Stimulated activated CD8-positive, alpha-beta memory T cell treated with anti-CD3 and anti-CD28 coated beads, Interleukin-4, amount 100 ng/mL, for 1 hour (primary cell): ENCODE measurements at places on chromosomes 1 and 21.

DNA sequence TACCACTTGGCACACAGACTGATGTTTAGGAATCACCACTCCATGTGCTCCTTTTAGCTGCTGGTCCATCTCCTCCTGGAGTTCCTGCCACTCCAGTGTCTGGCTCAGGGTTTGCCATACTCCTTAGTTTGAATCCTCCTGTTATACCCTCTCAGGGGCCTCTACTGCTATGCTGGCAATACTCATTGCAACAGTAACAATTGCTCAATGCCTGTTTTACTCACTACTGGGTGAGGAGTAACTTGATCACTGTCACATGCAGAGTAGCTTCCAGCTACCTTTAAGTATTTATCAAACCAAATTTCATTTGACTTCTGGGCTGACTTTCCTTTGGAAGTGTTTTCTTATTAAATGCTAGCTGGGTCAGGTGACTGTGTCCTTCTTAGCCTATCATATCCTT lies 107.2 kb upstream of the WLS start:
- DNase-seq, result no peak

- DNase-seq, result no peak
Measured at GRCh38 chr1:211210052-211210451, 49.1 kb upstream of the RCOR3 start.

- DNase-seq, result no peak
Measured at GRCh38 chr21:25465263-25465662, 142.0 kb downstream of the MRPL39 start.

DNA sequence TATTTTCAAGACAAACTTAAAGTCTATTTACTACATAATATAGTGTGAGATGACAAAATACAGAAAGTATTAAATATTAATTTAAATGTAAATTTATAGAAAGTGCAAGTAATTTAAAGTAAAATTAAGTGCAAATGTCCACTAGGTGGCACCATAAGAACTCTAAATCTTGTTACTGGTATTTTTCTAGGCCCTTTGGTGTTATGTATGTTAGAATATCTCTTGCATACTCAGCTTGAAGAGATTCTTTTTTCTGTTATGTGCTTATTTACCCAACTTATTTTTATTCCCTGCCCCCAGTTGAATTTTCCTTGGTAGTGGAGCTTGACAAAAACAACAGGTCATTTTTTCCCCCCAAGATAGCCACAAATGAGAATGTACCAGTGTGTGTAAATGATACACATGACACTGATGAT lies 71.5 kb downstream of the RPS6KC1 start:
- no peak for DNase-seq

DNA sequence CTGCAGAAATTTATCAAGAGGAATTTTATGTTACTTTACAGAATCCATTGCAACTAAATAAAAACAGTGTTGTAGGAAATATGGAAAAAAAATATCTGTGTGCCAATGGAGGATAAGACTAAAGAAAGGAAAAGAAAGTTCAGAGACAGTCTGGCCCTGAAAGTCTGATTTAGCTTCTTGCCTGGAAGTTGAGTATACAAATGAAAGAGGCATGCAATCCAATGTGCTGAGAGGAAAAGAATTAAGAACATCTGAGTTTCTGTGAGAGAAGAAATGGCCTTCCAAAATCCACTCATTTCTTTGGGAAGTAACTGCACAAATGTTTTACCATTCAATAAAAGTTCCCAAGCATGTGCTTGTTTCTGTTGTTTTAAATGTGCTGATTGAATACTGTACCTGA lies 65.1 kb downstream of the LHX9 start:
- DNase-seq, result no peak

DNA sequence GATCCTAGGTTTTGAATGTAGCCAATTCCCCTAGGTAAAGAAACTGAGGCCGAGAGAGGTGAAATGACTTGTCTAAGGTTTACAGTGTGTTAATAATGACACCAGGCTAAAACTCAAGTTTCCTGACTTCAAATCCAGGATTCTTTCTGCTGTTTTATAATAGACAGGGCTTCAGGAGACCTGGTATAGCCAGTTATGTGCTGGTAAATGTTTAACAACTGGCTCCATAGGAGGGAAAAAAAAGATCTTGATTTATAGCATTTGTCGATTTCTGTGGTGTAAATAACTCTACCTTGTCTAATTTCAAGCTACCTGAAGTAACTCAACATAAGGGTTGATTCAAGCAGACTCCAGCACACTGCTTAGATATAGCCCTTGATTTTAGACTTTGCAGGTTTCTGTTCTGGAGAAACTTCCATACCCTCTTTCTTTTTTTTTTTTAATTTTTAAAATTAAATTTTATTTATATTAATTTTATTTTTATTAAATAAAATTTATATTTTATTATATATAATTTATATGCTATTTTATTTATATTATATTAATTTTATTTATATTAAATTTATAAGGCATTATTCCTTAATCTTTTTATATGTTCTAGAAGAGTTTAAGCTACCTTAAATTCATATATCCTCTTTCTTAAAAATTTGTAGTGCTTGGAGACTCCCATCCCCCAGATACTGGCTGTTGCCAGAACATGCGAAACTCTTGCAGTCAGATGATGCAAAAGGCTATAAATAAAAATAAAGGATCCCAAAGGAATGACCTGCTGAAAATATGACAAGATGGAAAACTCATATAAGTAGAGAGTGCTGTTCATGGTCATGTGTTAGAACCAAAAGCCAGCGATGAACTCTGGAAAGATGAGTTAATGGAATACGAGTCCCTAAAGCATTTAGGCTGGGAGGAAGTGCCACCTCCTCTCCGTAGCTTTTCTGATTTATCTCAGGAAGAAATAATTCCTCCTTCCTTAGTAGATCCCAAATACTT lies 35.4 kb upstream of the SRSF10 start:
- DNase-seq, result no peak

DNA sequence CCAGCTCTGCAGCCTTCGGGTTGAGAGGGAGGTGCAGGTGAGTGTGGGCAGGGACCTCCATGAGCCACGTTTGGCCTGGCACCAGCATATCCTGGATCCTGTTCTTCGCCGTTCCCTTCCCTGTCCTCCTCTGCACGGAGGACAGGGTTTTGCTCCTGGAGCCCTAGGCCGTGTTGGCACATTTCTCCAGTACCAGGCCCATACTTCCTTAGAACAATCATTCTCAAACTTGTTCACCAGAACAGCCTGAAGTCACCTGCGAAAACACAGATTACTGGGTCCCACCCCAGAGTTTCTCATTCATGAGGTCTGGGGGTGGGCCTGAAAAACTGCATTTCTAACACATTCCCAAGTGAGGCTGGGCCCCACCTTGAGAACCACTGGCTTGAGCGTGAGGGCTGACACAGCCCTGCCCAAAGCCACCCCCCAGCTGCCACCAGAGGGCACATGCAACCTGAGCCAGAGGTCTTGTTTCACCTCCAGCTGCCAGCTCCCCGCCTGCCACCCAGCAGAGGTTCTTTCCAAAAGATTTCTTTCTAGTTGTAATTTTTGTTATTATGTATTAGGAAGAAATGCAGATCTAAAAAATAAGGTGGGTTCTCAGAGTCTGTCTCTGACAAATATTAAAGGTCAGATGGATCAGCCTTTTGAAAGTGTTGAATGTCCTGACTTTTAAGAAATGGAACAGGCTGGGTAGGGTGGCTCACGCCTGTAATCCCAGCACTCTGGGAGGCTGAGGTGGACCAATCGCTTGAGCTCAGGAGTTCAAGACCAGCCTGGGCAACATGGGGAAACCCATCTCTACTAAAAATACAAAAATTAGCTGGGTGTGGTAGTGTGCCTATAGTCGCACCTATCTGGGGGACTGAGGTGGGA lies 39.6 kb upstream of the LDLRAP1 start:
- peak; percentile 54 for DNase-seq

DNA sequence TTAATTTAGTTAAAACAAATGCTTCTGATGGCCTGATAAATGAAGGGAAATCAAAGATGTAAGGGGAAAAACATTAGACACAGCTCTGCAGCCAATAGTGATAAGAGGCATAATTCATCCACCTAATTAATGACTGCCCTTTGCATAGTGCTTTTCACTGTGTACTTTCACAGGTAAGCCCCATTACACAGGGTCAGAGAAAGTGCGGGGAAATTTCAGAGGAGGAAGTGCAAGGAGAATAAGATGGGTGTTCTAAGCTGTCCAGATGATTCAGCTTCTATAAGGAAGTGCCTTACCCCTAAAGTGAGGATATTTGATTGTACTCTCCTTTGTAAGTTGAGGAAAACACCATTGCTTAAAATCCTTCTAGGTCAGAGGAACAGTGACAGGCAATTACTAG lies 88.0 kb downstream of the NR5A2 start:
- DNase-seq, result no peak

DNA sequence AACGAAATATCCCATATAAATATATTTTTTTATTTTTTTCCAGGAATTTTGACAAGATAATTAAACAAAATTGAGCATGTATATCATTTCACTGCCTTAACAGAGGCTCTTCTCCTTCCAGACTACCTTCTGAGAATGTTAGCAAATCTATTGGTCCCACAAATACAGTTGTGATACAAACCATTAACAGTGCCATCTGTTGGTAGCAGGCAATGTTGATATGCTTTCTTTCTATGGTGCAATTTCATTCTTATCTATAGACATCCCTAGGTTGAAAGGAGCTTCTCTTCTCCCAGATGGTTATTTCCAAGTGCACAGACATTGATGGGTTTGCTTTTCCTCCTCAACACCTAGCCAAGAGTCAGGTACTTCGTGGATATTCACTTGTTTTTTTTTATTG lies 303.6 kb downstream of the USH2A start:
- no peak for DNase-seq

DNA sequence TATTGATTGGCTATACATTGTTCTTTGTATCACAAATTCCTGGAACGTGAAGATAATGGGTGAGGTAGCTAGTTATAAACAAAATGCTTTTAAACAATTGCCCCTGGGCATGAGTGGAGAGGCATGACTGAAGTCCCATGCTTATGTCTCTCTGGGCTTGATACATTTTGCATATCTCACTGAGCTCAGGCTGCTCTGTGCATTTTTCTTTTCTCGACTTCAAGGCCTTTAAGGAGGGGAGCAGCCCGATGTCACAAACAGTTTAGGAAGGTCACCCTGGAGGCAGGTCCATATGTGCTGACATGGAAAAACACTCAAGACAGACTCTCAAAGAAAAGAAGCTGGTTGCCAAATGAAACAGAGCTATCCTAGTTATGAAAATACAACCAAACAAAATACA lies 80.1 kb upstream of the PUM1 start:
- DNase-seq, result no peak

DNA sequence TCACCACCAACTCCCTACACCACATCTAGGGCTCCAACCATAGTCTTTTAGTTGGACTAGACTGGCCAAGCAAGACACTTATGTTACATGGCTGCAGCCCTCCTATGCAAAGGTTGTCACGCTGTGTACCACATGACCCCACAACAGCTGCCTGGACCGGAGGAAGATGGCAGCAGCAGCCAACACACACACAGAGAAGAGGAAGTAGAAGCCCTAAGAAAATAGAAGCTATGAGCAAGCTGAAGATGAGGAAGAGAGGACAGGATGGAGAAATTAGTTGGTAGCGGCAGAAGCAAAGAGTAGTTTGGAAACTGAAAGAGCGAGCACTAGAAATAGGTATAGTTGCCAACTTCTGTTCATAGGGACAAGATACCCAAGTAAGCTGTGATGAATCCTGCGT lies 60.8 kb upstream of the RALGPS2 start:
- no peak for DNase-seq

- DNase-seq, result no peak
Measured at GRCh38 chr1:26097696-26098095, 13.9 kb upstream of the PDIK1L start.

- no peak for DNase-seq
Measured at GRCh38 chr1:77424236-77424635, 142.4 kb downstream of the AK5 start.

GRCh38 chr1:211524521-211524920 lies 32.6 kb upstream of the RD3 start:
- DNase-seq, result no peak
